Left renal cortex interstitium (tissue), 4 donors: ENCODE measurements at places on chromosomes 13 and 19. TPM values are rescaled to one million over a fixed set of nuclear protein-coding genes. Genes with fewer than 3 reads are reported as not detected.

DNA sequence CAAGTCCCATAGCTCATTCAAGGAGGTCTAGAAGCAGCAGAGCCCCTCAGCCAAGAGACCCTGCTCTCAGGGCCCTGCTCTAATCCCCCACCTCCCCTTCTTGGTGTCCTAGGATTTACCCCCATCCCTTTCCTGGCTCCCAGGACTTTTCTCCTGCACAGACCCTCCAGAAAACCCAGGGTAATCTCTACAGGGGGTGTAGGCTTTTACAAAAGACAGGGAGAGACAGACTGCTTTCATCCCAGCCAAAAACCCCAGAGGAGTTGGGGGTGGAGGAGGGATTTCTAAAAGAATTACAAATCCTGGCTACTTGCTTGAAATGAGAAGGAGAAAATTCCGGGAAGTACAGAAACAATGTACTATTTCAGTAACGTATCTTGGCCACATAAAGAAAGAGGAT lies 133.3 kb downstream of the TNFSF13B start:
- no peak for DNase-seq

Gene NLRP9
- polyA plus RNA-seq, result not detected

DNA sequence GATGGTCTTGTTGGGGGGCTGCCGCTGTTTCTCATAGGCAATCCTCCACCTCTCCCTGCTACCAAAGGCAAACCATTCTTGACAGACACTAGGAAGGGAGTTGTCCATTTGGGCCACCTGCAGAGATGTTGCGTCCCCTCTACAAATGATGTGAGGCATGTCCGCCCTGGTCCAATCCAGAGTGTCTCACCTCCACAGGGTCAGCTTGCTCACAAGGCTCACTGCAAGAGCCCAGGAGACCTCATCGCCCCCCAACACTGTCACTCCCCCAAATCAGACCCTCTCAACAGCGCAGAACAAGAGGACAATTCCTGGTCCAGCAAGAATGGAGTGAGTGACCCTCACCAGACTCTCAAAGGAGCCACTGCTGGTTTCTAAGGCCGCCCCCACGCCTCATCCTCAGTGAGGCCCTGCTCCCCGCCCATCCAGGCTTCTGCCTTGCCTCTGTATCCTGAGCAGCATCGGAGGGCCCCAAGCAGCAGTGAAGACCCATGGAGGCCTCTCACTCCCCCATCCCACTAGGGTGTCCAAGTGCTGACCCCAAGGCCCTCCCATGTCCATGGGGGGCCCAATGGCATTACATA lies 6.5 kb downstream of the HNRNPL start:
- DNase-seq, result no peak

- no peak for DNase-seq
Measured at GRCh38 chr13:59384154-59384553, 779.6 kb downstream of the DIAPH3 start.

DNA sequence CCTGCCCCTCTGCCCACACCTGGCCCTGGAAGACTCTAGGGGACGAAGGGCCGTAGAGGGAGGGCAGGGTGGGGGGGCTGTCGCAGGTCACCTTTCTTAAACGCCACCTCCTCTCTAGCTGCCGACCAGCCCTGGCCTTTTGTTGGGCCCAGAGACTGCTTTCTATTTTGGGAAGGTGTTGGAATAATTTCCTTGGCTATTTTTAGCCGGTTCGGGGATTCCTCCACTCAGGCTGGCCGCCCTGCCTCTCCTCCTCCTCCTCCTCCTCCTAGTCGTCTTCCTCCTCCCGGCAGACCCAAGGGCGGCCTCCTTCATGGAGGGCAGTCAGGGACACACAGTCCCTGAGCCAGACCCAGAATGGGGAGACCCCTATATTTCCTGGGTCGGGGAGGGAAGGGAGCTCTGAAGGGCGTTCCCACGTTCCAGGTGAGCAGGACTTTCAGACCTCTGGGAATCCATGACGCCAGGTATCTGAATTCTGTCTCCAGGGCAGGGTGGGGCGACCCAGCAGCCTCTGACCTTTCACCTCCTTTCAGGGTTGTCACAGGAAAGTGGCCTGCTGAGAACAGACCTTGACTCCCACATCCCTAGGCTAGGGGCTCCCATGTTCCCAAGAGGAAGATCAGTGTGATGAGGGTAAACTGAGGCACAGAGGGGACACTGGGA lies 19.9 kb downstream of the GADD45B start:
- DNase-seq, result no peak

DNA sequence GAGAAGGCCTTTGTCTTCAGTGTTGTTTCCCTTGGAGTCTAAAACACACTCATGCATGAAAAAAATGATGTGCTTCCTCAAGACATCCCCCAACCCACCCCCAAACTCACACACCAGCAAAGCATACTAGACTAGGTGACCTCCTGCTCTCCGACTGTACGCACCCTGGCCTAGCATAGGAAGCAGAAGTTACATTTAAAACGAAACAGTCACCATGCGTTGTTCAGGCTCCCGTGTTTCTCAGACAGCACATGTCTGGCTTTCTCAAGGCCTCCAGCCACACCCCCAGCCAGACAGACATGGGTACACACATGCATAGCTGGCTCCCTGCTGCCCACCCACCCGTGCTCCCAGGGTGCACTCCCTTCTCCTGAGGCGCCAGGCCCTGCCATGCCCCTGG lies 28.7 kb upstream of the C1QTNF9 start:
- no peak for DNase-seq

GRCh38 chr13:28046981-28047380 lies 53.4 kb downstream of the FLT3 start:
- DNase-seq, result no peak

DNA sequence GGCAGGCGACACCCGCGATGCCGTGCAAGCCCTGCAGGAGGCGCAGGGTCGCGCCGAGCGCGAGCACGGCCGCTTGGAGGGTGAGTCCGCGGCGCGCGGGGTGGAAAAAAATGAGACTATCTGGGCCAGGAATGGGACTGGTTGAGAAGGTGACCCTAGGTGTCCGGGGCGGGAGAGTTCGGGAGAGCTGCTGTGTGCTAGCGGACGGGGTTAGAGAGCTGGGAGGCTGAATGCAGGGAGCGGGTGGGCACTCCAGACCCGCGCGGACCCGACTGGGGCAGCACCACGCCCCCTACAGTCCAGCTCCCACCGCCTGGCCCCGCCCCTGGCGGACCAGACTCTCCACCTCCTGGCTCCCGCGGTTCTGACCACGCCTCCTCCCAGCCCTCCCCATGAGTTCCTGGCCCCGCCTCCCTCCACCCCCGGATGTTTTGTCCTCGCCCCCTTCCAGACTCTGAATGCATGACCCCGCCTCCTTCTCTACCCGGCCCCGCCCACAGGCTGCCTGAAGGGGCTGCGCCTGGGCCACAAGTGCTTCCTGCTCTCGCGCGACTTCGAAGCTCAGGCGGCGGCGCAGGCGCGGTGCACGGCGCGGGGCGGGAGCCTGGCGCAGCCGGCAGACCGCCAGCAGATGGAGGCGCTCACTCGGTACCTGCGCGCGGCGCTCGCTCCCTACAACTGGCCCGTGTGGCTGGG lies 1.5 kb downstream of the CLEC11A start:
- DNase-seq, result peak; percentile 99

Gene ZNF414
- 30.1 TPM for polyA plus RNA-seq

DNA sequence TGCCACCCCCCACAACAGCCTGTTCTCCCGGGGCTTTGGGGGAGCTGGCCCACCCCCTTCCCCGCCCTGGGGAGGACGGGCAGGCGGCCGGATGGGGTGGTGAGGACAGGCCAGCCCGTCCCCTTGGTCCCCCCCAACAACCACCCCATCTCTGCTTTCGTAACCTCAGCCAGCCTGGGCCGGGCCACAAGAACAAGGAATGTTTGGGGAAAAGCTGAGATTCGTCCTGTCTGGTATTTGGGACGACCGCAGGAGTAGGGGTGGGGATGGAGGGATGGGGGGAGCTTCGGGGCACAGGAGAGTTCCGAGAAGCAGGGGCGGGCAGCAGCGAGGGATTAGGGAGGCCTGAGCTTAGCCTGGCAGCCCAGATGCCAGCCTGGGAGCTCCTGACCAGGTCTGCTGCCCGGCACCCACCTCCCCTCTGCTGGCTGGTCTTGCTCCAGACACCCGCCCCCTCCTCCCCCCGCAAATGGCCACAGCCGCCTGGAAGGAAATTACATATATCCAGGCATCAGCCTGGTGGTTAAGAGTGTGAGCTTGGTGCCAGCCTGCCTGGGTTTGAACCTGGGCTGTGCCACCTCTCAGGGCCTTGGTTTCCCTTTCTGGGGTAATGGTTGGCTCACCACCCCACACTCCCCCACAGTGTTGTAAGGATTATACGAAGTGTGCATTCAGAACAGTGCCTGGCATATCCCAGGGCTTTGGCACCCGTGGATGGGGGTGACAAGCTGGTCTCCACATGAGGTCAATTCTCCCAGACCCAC lies at the start of gene PODNL1:
Gene PODNL1 (minus strand): TSS at position 117 of the 764 bp plus-strand sequence. CDS start 236 bp downstream, outside the sequence.
- DNase-seq, result no peak

Gene LGALS14
- not detected for polyA plus RNA-seq

Gene GPR183
- polyA plus RNA-seq, result 5.0 TPM
